ENCODE measurements at places on chromosomes 3 and 15.

GRCh38 chr3:139134678-139135372 is 90.1 kb upstream of the PRR23C start:
- DNase-seq, result no peak

DNA sequence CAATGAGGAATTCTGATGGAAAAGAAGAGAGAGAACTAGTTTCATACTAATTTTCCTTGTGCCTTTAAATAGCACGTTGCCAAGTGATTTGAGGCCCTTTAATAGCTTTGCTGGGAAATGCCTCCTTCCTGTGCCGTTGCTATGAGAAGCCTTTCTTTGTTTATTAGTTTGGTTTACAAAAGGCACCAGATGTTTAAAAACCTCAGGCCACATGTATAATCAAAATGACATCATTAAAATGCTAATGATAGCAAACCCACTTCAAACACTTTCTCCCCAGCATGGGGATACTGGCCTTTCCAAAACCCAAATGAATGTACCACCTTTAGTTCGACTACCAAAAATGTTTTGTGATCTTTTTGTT is 50.0 kb upstream of the TBC1D23 start:
- DNase-seq, result peak; percentile 54

GRCh38 chr15:91751611-91752010 is 101.9 kb upstream of the SLCO3A1 start:
- DNase-seq, result no peak

DNA sequence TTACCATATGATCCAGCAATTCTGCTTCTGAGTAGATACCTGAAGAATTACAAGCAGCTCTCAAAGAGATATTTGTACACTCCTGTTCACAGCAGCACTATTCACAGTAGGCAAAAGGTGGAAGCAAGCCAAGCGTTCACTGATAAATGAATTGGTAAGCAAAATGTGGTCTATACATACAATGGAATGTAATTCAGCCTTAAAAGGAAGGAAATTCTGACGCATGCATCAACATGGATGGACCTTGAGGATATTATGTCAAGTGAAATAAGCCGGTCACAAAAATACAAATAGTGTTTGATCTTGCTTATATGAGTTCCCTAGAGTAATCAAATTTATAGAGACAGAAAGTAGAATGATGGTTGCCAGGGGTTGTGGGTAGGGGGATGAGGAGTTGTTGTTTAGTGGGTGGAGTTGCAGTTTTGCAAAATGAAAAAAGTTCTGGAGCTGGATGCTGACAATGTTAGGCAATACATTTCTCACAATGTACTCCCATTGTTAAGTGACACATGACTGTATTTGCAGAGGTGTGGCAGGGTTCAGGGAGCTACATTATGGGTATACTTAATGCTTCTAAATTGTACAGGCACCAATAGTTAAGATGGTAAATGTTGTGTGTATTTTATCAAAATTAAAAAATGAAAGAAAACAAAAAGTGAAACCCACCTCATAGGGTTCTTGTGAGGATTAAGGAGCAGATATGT is 26.7 kb downstream of the SLC6A1 start:
- no peak for DNase-seq

DNA sequence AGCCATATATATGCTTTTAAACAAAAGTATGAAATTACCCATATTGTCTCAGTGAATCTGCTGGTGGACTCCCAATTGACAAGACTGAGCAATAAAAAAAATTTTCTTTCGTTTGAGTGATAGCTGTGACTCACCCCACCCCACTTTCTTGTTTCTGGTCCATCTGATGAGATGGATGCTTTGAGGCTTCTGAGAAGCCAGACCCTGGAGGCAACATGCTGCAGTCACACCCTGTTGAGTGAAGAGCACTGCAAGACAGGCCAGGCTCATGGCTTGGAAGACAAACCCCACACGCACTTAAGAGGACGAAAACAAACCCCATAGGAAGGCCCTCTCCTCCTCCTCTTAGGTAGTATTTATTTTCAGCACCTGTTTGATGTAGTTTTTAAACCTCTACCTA is 276.0 kb upstream of the TTC14 start:
- DNase-seq, result no peak

DNA sequence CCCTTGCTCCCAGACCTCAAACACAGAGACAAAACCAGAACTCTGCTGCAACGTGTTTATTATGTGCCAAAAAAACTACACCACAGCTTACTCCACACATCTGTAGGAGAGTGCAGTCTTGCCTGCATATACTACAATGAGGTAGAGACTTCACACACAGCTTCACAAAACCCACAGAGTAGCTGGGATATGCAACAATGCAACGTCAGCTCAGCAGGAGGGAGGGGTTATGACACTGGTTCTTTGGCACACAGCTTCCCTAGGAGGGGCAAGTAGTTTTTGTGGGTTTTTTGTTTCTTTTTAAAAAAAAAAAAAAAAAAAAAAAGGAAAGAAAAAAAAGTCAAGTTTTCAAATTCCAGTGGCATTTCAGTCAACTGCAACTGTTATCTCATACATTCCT is 2.9 kb upstream of the RPS17 start:
- DNase-seq, result no peak

DNA sequence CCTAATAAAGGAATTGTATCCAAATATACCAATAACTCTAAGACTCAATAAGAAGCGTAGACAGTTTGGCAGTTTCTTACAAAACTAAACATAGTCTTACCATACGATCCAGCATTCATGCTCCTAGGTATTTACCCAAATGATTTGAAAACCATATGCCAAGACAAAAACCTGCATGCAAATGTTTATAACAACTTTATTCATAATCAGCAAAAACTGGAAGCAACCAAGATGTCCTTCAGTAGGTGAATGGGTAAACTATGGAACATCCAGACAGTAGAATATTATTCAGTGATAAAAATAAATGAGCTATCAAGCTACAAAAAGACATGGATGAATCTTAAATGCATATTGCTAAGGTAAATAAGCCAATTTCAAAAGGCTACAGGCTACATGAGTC is 58.4 kb downstream of the SYN2 start:
- no peak for DNase-seq

DNA sequence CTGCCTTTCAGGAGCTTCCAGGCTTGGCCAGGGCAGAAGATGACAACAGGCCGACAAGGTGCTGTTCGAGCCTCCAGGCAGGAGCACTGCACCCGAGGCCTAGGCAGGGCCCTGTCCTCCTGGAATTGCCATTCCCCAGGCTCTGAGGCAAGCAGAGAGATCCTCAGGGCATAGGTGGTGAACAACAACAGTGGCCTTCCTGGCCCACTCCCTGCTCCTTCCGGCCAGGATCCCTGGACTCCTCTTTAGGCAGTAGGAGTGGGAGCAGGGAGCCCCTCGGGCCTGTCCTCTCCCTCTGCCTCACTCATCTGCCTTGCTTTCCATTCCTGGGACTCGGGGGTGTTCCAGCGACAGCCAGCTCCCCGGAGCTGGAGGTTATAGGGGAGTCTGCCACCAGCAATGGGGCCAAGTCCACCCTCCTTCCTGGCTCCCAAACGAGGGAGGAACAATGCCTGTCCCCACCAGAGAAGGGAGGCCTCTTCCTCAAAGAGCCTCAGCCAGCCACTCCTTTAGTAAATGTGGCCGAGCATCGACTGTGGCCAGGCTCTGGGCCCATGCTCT is 135.0 kb downstream of the NUP210 start:
- DNase-seq, result no peak

DNA sequence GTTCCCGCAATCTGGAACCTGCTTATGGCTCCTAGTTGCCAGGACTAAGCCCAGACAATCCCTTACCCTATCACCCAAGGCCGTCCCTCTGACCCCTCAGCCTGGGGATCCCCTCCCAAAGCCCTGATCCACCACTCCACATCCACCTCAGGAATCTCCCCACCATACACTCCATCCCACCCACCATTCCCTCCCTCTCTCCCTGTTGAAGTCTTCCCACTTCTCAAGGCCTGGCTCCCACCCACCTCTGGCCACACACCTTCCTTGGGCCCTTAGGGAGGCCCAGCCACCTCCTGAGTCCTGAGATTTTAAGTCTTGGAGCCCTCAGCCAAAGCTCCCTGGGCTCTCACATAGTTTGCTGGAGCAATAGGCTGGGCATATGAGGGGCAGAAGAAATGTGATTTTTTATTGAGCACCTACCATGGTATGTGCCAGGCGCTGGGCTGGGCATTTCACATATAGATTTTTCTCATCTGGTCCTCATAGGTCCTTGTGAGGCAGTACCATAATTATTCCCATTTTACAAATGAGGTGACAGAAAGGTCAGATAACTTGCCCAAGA is 48.1 kb downstream of the HCN4 start:
- no peak for DNase-seq

DNA sequence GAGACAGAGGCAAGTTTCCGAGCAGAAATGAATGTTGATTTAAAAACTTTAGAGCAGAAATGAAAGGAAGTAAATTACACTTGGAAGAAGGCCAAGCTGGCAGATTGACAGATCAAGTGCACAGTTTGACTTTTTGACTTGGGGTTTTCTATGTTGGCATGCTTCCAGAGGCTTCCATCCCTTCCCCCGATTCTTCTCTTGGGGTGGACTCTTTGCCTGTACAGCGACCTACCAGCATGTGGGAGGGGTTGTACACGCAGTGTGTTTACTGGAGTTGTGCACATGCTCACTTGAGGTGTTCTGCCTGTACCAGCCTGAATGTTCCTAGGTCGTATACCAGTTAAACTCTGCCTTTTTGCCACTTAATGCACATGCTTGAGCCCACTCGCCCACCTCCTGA is 701.5 kb upstream of the GBE1 start:
- no peak for DNase-seq

- no peak for DNase-seq
Observed at GRCh38 chr15:86570738-86571137, 491.1 kb downstream of the AGBL1 start.

- no peak for DNase-seq
Observed at GRCh38 chr15:86061581-86061980, 18.1 kb upstream of the AGBL1 start.

DNA sequence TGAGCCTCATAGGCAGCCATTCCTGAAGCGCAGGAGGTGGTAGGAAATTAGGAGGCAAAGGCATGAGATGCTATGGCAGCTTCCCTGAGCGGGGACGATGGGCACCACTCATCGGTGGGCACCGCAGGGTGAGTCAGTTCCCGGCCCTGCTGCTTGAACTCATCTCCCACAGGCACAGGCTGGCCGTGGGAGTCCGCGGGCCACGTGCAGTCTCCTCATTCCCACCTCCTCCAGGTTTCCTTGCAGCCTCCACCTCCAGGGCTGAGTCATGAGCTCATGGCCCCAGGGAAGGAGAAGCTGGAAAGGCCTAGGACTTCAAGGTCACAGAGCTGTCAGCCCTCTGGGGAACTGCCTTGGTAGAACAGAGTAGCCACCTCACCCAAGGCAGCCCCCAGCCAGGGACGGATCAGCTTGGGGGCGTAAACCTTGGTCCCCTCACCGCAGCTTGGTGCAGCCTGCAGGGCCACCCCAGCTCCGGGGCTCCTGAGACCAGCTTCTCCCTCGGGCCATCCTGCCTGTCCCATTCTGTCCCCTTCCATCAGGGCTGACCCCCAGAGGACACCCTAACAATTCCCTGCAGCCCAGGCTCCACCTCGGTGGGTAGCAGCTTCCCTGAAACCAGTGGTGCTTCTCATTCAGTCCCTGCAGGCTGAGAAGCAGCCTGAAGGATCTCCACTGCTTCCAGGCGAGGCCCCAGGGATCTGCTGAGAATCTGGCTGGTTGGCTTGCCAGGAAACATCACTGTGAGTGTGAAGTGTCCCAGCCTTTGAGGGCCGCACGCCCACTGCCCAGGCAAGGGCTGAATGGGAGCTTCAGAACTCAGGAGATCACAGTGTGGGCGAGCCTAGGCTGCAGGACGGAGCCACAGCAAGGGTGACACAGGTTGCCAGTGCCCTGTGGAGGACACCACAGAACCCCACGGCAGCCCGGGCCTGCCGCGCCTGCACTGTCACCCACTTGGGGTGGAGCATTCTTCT is 150.7 kb upstream of the MEF2A start:
- no peak for DNase-seq

DNA sequence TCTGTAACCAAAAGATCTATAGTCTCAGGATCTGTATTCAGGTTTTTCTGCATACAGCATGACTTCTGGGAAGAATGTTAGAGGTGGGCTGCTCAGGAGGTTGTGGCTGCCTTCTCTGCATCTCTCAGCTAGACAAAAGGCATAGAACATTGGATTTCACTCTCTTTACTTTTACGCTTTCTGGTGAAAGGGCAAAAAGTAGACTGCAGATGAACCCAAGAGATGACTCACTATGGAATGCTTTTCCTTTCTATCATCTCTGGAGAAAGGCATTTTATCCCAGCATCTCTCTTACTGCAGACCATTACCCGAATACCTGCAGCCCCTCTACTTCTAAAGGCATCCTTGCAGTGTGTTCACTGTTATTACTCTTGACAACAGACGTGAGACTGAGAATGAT is 222.2 kb downstream of the WNT5A start:
- DNase-seq, result no peak

- no peak for DNase-seq
Observed at GRCh38 chr3:186442162-186442561, 80.1 kb upstream of the DGKG start.

DNA sequence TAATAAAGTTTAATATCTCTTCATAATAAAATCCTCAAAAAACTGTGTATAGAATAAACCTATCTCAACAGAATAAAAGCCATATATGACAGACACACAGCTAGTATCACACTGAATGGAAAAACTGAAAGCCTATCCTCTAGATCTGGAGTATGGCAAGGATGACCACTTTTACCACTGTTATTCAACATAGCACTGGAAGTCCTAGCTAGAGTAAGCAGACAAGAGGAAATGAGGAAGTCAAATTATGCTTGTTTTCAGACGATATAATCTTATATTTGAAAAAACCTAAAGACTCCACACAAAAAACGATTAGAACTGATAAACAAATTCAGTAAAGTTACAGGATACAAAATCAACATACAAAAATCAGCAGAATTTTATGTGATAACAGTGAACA is 57.4 kb upstream of the DIPK2A start:
- no peak for DNase-seq

DNA sequence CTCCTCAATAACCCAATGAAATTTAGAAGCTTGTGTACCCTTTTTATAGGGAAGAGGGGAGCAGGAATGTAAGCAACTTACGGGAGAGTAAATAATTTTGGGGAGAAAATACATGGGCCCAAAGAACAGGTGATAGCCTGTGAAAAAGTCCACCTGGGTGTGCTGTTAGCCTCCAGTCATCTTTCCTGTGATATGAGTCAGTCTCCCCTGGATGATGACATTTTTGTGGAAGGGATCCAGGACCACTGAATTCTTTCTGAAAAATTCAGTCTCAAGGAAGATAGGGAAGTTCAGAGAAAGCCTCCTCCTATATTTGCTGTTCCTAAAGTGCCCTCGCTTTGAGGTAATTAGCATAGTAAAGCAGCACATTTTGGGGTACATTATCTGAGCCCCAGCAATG is 149.8 kb downstream of the SQOR start:
- DNase-seq, result no peak

GRCh38 chr15:68849497-68849896 is 28.8 kb upstream of the ANP32A start:
- no peak for DNase-seq

- DNase-seq, result no peak
Observed at GRCh38 chr3:64654013-64654412, 33.8 kb downstream of the ADAMTS9 start.

- DNase-seq, result no peak
Observed at GRCh38 chr3:160403796-160404470, 4.5 kb downstream of the SMC4 start.
